ENCODE measurements at places on chromosomes 12 and 14.

DNA sequence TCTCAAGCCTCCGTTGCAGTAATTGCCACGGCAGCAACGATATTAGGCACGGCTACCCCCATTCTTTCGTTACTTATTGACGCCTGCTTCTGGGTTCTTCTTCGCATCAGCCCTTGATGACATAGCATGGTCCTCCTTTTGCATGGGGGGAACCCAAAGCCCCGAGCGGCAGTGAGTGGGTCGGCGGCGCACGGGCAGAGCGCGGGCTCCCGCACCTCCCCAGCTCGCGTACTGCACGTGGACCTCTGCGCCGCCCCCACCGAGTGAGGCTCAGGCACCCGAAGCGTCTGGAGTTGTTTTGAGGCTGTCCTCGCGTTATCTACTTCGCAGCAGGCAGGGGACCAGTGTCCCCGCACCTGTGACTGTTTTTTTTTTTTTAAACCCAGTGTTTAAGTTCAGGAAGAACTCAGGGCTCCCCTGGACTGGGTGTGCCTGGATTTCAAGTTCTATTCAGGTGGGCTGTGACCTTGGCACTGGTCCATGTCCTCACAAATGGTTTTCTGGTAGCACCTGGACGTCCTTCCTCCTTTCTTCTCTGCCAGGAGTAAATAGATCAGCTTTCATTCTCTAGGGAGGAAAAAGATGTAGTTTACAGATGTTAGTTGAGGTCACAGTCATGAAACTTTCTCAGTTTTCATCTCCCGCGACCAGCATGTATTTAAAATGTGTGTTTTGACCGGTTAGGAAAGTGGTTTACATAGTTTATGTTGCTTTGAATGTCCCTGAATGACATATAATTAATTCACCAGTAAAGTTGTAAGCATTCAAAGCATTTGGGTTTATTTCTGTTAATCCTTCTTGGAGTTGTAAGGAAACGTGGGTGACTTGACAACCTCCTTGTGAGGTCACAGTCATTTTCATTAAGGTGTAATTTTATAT is 1.4 kb upstream of the FOXN4 start:
- no peak for DNase-seq

DNA sequence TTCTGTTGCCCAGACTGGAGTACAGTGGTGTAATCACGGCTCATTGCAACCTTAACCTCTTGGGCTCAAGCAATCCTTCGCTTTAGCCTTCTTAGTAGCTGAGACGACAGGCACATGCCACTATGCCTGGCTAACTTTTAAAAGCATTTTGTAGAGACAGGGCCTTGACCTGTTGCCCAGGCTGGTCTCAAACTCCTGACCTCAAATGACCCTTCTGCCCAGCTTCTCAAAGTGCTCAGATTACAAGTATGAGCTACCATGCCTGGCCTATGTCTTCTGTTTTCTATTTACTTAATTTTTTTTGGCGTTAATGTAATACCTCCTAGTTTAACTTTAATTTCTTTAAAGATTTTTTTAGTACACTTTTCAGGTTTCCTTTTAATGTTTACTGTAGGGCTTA is 20.6 kb upstream of the KLRF1 start:
- no peak for DNase-seq

DNA sequence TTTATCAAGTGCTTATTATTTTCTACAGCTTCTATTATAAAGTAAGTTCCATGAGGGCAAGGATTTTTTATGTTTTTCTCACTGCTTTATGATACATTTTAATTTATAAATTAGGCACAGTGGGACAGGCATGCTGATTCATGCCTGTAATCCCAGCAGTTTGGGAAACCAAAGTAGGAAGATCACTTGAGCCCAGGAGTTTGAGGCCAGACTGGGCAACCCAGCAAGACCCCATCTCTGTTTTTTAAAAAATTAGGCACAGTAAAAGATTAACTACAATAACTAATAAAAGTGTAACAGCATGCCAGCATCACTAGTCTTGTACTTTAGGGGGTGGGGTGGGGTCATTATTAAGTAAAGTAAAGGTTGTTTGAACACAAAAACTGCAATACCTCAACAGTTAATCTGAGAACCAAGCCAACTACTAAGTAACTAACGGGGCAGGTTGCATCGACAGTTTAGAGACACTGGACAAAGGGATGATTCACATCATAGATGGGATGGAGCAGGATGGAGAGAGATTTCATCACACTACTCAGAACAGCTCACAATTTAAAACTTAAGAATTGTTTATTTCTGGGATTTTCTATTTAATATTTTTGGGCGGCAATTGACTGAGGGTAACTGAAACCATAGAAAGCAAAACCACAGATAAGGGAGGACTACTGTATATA is 119.5 kb downstream of the PLEKHA5 start:
- no peak for DNase-seq

- DNase-seq, result no peak
Observed at GRCh38 chr14:79568594-79568993, 642.7 kb downstream of the DIO2 start.

All from ecto neural progenitor cell (in vitro differentiated cells).